ENCODE measurements at places on chromosomes 6 and 20.
A peak's percentile ranks its signal among the peaks of the same experiment; 100 is the strongest.

DNA sequence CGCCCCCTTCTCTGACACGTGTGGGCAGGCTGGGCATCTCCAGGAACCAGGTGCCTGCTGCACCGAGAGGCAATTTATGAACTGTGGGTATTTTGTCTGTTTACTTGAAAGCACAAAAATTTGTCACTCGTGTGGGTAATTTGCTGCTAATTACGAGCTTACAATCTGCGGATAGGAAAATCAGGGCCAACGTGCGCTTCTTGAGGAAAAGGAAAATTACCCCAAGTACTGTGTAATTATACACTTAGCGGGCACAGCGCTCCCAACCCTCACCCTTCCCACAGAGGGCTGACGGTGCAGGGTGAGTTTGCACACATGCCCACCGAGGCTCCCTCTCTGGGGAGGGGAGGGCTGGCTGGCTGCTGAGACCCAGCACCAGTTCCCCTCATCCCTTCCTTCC, 25.3 kb upstream of the MDGA1 start:
- DNase-seq = no peak

GRCh38 chr20:36298795-36299339, 7.3 kb upstream of the DLGAP4 start:
- no peak for DNase-seq

- DNase-seq = peak; percentile 9
Observed at GRCh38 chr6:85923013-85923430, 280.3 kb upstream of the SYNCRIP start.

- DNase-seq = no peak
Observed at GRCh38 chr6:24391208-24391607, 11.5 kb upstream of the MRS2 start.

DNA sequence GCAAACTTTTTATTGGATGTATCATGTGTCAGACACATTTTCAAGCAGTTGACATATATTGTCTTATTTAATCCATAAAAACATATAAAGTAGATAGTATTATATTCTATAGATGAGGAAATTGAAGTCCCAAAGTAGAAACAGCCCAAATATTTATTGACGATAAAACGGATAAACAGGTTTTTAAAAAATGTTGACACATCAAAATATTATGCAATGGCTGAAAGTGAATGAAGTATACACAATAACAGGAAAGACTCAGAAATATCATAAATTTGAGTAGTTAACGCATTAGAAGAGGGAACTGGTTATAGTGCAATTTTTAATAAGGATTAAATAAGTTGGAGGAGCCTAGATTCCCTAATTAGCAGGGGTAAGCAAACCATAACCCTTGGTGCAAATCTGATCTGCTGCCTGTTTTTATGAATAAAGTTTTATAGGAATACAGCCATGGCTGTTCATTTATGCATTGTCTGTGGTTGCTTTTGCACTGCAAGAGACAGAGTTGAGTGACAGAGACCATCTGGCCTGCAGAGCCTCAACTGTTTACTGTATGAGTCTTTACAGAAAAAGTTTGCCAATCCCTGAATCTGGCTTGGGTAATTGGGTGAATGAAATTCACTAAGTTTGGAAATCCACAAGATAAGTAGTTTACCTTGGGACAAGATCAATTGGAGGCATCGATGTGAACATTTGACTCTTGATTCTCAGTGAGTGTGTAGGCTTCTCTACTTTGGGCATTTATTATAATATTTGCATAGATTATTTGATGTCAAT, 50.6 kb upstream of the EXOC2 start:
- no peak for DNase-seq

- peak; percentile 86 for DNase-seq
Observed at GRCh38 chr20:46085179-46085851, 4.4 kb downstream of the NCOA5 start.

DNA sequence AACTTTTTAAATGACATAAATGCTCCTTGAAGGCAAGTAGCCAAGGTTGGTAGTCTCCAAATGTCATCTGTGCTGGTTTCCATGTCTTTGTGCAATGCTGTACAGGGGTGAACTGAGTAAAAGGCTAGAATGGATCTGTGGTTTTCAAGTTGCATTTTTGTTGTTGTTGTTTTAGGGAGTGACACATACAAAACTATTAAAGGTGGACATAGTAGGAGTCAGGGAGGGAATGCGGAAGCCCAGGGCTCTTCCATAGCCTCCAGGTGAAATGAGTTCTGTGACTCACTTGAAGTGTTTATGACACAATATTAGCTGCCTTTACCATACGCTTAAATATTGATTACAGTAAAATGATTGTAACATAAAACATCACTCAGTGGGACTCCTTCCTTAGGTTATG, 22.5 kb upstream of the QKI start:
- DNase-seq = no peak

GRCh38 chr6:48553467-48554189, 442.6 kb upstream of the PTCHD4 start:
- no peak for DNase-seq

DNA sequence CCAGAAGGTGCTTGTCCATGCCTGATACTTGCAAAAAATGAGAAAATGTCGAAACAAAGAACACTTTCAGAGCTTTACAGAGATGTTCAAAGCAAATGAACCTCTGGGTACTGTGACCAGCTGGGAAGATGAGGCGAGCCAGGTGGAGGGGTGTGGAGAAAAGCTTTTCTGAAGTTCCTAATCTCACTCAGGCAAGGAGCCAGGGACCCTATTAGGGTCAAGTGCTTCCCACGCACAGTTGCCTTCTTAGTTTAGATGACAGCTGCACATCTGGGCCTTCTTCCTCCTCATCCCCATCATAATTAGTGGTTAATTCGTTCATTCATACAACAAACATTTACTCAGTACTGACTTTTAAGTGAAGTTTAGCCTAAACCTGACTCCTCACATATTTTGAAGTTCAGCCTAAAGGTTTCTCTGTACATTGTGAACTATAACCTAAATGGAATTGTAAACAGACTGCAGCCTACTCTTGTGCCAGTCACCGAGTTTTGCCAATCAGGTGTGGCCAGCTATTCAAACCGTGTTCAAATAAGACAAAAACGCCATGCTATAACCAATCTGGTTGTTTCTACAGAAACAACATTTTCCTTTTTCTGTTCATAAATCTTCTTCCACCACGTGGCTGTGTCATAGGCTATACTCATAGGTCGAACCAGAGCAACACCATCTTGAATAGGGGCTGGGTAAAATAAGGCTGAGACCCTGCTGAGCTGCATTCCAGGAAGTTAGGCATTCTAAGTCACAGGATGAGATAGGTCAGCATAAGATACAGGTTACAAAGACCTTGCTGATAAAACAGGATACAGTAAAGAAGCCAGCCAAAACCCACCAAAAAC, 19.3 kb upstream of the AHCY start:
- no peak for DNase-seq

GRCh38 chr6:145199961-145200360, 535.4 kb downstream of the EPM2A start:
- peak; percentile 58 for DNase-seq

DNA sequence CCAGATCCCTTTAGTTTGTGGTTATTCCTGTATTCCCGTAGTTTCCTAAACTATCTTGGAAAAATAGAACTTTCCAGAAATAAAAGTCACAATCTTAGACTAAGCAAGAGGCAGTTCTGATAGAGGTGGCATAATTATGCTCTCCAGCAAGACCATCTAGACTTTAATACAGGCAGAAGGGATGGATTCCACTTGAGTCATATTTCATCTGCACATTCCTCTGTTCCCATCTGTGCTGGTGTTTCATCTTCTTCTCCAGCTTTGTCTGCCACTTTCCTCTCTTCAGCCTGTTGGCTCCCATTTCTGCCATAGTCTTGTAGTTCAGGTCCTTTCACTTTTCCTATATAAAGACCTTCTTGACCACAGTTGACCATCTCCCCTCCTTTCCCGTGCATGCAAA, 102.9 kb downstream of the SOBP start:
- no peak for DNase-seq

- no peak for DNase-seq
Observed at GRCh38 chr6:161847628-161848027, 573.8 kb upstream of the AGPAT4 start.

DNA sequence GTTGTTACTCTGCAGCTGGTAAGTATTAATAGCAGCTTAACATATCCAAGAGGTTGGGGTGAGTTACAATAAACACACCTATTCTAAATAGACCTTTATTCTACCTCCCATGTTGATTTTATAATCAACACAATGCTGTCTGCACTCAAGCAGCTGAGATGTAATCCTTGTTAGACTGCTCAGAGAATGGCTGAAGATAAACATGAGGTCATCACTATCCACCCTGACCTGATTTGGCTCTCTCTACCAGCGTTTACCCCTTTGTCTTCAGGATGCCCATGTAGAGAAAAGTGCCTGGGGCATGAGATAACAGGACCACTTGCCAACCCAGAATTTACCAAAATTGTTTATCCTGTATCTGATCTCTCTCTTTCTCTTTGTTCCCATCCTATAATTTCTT, 220.7 kb upstream of the DEFB112 start:
- DNase-seq = no peak

DNA sequence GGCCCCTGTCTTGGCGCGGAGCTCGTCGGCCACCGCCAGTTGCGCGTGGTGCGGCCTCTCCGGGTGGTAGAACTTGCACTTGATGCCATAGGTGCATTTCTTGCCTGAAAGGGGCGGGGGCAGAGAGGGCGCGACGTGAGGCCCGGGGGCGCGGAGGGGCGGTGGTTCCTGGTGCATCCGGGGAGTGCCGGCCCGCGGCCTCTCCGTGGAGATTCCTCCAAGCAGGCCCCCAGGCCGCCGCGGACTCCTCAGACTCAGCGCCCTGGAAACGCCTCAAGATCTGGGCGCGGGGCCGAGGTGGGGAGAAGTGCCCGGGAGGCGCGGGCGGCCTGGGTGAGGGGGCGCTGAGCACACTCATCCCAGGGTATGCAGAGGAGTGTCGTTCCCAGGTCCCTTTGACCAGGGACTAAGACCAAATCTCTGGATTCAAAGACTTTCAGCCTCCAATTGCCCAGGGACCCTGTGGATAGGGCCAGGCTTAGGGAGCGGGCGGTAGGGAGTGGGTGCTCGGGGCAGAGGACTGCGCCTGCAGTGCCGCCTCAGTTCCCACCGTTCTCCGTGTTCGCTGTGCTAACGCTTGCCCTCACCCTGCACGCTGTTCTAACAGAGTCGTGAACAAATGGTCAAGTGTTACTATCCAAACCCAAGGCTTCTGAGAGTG, 33.3 kb downstream of the ZC3H12D start:
- DNase-seq = no peak

GRCh38 chr20:59032713-59033059, 551 bp upstream of the ATP5F1E start:
- DNase-seq = peak; percentile 86

DNA sequence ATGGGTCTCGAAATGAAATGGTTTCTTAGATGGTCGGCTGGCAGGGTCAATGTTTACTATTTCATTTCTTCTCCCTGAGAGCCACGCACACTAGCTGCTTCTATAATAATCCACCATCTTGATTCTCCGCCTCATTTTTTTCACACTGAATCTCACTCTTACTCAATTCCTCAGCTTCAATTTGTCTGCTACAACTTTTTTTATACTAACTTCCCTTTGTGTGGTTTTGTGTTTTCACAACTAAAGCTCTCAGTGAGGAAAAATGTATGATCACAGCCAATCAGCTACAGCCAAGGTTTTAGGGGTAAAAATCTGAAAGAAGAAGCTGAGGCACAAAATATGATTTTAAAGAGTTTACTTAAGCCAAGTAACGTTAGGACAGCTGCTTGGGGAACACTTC, 1309.4 kb downstream of the EPHA7 start:
- no peak for DNase-seq

GRCh38 chr6:146289816-146290588, 253.6 kb upstream of the RAB32 start:
- DNase-seq = no peak

GRCh38 chr20:39800111-39800510, 838.0 kb downstream of the DHX35 start:
- DNase-seq = no peak

- no peak for DNase-seq
Observed at GRCh38 chr6:35299674-35300073, 2.1 kb downstream of the DEF6 start.

DNA sequence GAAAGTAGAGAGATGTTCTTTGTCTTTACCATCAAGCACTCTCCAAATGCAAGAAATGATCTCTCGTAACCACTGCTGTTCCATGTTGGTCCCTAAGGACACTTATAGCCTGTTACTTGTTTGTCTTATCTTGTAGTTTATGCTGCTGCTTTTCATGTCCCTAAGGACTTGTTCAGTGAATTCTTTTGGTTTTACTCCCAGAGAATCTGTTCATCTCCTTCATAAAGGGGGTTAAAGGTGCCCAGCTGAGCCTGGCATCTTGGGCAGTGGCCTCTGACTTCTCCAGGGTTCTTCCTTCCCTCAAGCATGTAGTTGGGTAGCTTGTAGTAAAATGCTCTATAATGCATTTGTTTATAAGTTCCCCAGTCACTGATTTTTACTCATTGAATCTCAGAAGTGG, 864 bp upstream of the PKIG start:
- DNase-seq = no peak

DNA sequence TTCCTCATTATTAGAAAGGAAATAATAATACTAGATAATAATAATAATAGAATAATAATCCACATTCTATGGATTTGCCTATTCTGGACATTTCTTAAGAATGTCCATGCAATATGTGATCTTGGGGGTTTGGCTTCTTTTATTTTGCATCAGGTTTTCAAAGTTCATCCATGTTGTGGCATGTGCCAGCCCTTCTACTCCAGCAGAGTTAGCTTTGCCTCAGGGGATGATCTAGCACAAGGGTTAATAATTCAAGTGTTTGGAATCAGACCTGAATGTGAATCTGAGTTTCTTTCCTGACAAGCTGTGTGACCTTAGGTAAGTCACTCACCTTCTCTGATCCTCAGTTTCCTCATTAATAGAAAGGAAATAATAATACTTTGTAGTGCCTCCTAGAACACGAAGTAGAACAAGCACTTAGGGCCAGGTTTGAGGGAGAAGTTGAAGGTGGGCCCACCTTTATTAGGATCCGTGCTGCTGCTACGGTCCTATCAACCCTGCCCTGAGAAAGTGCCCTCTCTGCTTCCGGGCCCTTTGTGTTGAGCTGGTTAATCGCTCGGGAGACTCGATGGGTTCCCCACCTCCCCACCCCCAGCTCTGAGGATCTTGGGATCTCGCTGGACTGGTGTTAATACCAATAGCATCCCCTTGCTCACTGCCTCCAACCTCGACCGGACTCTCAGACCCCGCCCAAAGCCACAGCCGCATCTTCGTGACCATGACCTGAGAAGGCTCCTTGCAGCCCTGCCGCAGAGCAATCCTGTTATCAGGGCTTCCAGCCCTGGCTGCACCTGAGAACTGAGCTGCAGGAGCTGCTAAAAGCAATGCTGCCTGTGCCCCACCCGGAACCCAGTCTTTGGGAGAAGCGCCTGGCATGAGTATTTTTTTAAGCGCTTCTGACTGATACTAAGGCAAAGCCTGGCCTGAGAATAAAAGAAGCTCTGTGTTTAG, 26.9 kb downstream of the RBM38 start:
- DNase-seq = no peak

DNA sequence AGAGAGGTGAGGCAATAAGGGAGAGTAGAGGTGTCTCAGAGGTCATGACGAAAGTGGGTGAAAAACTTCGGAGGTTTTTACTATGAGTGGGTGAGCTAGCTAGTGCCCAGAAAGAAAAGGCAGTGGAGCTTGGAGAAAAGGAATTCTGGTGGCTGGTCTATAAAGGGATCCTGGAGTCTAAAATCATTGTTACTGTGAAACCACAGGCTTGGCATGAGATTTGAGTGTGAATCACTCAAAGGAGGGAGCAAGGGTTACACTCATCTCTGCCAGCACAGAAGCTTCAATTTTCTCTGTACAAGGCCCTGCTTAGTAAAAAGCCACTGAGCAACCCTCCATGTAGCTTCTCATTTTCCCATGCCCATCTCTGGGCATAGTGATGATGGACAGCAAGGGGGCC, 47.5 kb downstream of the CD83 start:
- no peak for DNase-seq

GRCh38 chr6:135358251-135358821, 139.2 kb downstream of the AHI1 start:
- no peak for DNase-seq

Measured in NCI-H146 (cell line).